Progenitor cell of endocrine pancreas (in vitro differentiated cells): ENCODE measurements at places on chromosomes 5 and 9. TPM values are rescaled to one million over a fixed set of nuclear protein-coding genes. Genes with fewer than 3 reads are reported as not detected.

PDE6A gene
- 0.07 TPM in 1 of 2 replicates, not detected in the other for total RNA-seq

CNTFR gene
- total RNA-seq = 2.3 and 2.7 TPM in 2 replicates

PRRX2 gene
- 0.79 and 0.91 TPM in 2 replicates for total RNA-seq

GARIN3 gene
- not detected in 2 replicates for total RNA-seq

TEX48 gene
- total RNA-seq = not detected in 2 replicates

CCNO gene
- total RNA-seq = 0.19 TPM in 1 of 2 replicates, not detected in the other

SHOC1 gene
- not detected in 2 replicates for total RNA-seq

- H3K27ac ChIP-seq = no peak overlapping the region
- no peaks in the 10 kb centered on the region for H3K27me3 ChIP-seq
- peaks cover 15% of the 10 kb centered on the region for H3K36me3 ChIP-seq
- peaks cover 1% of the 10 kb centered on the region for H3K4me1 ChIP-seq
- no peak for DNase-seq
- H3K4me3 ChIP-seq = no peak overlapping the region
These were observed 39.3 kb upstream of the IPPK start for GRCh38 chr9:92709240-92709639.

DNA sequence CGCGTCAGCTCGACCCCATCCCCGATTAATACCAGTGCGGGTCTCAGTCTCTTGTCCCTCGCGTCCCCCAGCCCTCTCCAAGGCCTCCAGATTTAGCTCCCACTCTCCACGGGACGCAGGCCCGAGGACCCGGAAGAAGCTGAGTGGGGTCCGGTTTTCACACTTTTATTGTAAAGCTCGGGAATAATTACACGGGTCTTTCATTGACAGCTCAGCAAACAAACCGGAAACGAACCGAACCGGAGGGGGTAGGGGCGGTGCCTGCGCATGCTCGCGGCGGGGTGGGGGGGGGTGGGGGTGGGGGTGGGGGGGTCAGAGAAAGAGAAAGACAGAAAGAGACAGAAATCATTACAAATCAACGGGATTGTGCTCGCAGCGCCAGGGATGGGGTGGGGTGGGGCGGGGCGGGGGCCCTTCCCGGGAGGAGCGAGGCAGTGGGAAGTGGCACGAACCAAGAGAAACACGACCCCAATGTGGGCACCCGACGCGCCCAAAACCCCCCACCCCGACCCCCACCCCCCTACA, 27.9 kb downstream of the PCDH1 start:
- H3K27me3 ChIP-seq = no peaks in the 10 kb centered on the region
- H3K4me1 ChIP-seq = peaks cover 15% of the 10 kb centered on the region
- no peak for DNase-seq
- no peaks in the 10 kb centered on the region for H3K36me3 ChIP-seq
- peak overlapping the region; percentile 98 for H3K27ac ChIP-seq
- H3K4me3 ChIP-seq = peak overlapping the region; percentile 81

- no peak overlapping the region for H3K4me3 ChIP-seq
- H3K27me3 ChIP-seq = no peaks in the 10 kb centered on the region
- peaks cover 15% of the 10 kb centered on the region for H3K4me1 ChIP-seq
- no peaks in the 10 kb centered on the region for H3K36me3 ChIP-seq
These were observed 199.2 kb downstream of the ADAMTSL1 start for GRCh38 chr9:18673179-18673578.

DNA sequence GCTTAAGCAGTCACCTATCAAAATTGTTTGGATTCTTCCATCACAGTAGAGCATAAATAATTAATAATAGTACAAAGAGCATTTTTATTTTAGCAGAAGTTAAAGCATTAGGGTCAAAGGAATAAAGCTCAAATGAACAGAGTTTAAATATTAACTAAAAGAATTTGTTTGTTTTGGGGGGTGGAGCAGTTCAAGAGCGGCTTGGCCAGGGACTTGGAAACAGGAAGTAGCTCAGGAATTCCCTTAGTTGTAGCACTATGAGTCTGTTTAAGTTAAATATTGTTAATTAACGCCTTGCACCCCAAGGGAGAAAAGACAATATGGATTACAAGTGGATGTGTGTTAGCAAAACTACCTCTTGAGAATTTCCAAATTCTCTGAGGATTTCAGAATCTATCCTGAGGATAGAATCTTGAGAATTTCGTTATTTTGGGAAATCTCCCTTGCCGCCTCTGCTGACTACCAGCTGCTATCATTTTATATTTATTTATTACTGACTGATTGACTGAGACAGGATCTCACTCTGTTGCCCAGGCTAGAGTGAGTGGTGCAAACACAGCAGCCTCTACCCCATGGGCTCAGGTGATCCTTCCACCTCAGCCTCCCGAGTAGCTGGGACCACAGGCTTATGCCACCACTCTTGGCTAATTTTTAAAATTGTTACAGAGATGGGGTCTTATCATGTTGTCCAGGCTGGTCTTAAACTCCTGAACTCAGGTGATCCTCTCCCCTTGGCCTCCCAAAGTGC, 96.7 kb upstream of the CHD1 start:
- H3K4me3 ChIP-seq = no peak overlapping the region
- H3K36me3 ChIP-seq = no peaks in the 10 kb centered on the region
- H3K27ac ChIP-seq = no peak overlapping the region
- peaks cover 4% of the 10 kb centered on the region for H3K4me1 ChIP-seq

- H3K27ac ChIP-seq = peak overlapping the region; percentile 44
- no peaks in the 10 kb centered on the region for H3K27me3 ChIP-seq
- peaks cover 20% of the 10 kb centered on the region for H3K36me3 ChIP-seq
- DNase-seq = no peak
- peaks cover 7% of the 10 kb centered on the region for H3K4me1 ChIP-seq
These were observed 19.8 kb downstream of the IFT74 start for GRCh38 chr9:26975728-26976707.

- H3K27me3 ChIP-seq = peaks cover 14% of the 10 kb centered on the region
- H3K4me1 ChIP-seq = peaks cover 4% of the 10 kb centered on the region
- H3K36me3 ChIP-seq = no peaks in the 10 kb centered on the region
- no peak overlapping the region for H3K4me3 ChIP-seq
- H3K27ac ChIP-seq = no peak overlapping the region
- no peak for DNase-seq
These were observed 5.5 kb upstream of the LOX start for GRCh38 chr5:122083535-122083934.

DNA sequence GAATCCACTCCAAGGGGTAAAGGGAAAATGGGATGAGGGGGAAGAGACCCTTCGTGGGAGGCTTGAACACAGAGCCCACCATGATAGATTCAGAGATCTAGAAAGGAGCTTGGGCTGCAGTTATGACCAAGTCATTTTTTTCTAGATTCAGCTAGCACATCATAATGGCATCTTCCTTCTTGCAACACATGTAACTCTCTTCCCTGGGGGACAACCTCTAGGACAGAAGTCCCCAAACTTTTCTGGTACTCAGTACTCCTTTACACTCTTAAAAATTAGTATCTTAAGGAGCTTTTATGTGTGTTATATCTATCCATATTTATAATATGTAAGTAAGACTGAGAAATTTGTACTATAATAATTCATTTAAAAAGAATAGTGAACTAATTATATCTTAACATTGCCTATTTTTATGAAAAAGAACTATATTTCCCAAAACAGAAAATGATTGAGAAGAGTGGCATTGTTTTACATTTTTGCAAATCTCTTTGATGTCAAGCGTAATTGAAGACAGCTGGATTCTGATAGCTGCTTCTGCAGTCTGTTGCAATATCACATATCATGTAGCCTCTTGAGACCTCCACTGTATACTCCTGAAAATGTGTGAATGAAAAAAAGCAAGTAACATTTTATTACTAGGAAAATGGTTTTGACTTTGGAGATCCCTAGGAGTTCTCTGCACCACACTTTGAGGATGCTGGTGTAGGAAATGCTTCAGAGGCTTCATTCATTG, 875 bp downstream of the ACO1 start:
- DNase-seq = no peak
- peaks cover 36% of the 10 kb centered on the region for H3K27me3 ChIP-seq
- peak overlapping the region; percentile 90 for H3K27ac ChIP-seq
- no peaks in the 10 kb centered on the region for H3K36me3 ChIP-seq
- peaks cover 4% of the 10 kb centered on the region for H3K4me1 ChIP-seq

GRCh38 chr5:139955053-139955605, 88.0 kb downstream of the NRG2 start:
- H3K4me3 ChIP-seq = no peak overlapping the region
- H3K27ac ChIP-seq = no peak overlapping the region
